ENCODE measurements at places on chromosomes 5 and 9.
A peak's percentile ranks its signal among the peaks of the same experiment; 100 is the strongest.

DNA sequence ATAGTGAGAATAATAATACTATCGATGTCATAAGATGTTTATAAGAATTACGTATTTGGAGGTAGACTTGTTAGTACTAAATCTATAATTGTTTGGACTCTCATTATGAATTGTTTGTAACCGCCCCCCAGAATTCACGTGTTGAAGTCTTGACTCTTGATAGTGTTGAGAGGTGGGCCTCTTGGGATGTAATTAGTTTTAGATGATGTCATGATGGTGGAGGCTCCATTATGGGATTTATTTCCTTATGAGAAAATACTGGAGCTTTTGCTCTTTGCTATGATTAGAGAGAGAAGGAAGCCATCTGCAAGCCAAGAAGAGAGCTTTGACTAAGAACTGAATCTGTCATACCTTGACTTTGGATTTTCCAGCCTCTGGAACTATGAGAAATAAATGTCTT lies 142.2 kb downstream of the PRDM9 start:
- DNase-seq, result no peak

DNA sequence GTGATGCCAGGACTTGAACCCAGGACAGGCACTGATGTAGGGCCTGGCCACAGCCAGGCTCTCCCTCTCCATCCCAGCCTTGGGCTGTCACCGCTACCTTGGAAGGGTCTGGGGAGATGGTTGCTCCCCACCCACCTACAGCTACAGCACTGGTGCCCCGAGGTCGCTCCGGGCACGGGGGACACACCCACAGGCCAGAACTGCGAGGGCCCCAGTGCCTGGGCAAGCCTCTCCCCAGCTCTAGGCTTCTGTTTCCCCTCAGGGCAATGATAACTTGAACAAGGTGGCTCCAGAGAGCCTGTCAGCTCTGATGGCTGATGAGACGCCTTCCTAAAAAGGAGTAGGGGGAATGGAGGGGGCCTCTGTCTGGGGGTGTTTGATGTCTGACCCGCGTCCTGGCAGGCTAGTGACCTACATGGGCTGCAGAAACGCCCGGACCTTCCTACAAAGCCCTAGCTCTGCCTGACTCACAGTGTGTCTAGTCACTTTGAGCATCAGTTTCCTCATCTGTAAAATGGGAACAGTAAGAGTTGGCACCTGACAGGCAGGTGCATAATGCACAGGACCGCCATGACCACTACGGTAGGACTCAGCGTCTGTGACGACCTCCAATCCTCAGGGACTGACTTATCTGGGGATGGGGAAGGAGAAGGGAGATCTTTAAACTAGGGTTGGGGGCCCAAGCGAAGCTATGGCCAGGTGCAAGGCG lies 76.4 kb downstream of the LRSAM1 start:
- DNase-seq, result no peak

DNA sequence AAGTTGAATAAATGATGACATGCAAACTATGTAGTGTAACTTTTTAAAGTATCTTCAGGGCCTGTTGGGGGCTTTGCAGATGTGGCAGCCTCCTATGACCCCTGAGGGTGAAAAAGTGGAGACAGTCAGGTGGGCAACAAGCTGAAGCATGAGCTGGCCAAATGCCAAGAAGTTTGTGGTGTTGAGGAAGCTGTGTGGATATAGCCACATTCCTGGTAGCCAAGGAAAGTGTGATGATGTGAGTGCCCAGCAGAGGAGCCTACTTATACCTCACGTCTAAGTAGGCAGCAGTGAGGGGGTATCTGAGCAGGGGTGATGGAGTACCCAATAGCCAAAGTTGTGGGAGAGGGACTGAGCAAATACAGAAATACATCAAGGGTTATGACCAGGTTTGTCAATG lies 621.2 kb upstream of the CDH6 start:
- DNase-seq, result no peak

GRCh38 chr5:148828511-148829247 lies 2.3 kb downstream of the ADRB2 start:
- no peak for DNase-seq

DNA sequence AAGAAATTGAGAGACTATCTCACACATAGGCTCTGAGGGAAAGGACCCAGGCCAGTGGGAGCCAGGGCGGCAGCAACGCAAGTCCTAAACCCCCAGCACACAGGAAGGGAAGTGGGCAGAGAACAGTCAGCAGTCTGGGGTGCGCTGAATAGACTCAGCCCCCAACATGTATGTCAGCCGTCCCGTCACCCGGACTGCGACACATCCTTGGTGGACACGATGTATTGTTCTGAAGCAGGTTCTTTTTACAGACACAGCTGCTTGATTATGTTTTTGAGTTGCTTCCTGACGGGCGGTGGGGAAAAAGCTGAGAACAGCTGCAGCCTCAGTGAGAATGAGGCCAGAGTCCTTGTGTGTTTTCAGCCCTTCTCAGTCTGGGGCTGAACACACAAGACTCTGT lies 64.1 kb upstream of the CXCL14 start:
- DNase-seq, result no peak

GRCh38 chr5:123068368-123068938 lies 20.6 kb upstream of the PRDM6 start:
- no peak for DNase-seq

GRCh38 chr9:84615544-84615943 lies 54.0 kb upstream of the NTRK2 start:
- DNase-seq, result no peak

DNA sequence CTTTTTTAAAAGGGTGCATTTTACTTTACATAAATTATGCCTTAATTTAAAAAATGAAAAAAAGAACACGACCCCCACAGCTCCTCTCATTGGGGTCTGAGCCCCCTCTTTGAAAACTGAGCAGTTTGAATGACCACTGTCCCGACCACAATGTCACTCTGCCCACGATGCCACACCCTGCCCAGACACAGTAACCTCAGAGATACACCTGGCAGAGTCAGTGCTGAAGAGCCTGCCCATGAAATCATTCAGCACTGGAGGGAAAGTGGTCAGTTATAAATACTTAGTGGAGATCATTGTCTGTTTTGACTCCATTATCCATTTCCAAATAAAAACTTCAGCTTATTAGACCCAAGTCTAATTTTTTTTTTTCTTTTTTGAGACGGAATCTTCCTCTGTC lies 49.3 kb downstream of the DNAJC21 start:
- no peak for DNase-seq

DNA sequence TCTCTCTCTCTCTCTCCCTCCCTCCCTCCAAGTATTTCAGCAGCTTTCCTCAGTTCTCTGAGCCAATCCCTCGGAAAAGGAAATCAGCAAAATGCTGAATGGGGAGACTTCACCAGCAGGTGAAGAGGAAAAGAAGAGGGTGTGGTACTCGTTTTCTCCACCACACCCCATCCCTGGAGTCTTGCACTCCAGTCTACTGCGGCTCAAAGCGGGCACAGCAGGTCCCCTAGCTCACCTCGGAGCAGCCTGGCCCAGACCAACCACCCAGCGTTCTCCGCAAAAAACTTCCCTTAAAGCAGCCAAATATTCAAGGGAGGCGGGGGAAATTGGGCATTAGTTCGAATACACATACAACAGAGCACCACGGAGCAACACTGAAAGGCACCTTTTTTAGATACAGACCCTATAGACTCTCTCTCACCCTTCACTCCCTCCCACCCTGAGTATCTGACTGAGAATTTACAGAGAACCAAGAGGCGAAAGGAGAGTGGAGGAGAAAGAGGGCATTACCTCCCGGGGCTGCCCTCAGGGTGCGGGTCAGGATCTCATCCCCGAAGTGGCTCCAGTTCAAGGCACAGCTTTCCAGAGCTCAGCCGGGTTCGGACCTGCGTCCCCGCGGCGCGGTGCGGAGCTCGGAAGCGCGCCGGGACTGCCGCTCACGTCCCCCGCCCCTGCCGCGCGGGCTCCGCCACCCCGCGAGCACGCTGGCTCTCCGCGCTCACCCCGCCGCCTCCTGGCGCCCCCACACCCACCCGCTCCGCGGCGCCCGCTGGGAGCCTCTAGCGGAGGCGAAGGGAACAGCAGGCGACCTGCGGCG lies 1638.5 kb upstream of the C9orf72 start:
- DNase-seq, result peak; percentile 19

GRCh38 chr9:17734674-17735073 lies 155.8 kb downstream of the SH3GL2 start:
- DNase-seq, result no peak

DNA sequence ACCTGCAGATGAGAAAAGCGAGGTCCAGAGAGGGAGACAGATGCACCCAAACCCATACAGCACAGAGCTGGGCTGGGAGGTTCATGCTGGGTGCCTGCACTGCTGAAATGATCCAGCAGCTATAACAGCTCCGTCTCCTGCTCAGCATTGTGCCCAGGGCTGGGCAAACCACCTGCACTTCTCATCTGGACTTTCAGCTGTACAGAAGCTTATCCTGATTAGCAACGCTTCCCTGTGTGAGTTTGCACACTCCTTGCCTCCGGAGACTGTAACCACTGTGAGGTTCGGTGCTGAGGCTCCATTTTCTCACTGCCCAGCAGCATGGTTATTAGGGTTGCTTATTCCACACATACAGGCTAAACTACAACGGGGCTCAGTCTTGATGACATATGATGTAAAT lies 326.1 kb downstream of the ASTN2 start:
- DNase-seq, result no peak
